SJSA1 (cell line): ENCODE measurements at places on chromosomes 4 and X. TPM values are rescaled to one million over a fixed set of nuclear protein-coding genes. Genes with fewer than 3 reads are reported as not detected.

CAPN6 gene
- 0.05 TPM in 1 of 2 replicates, not detected in the other for total RNA-seq

GRCh38 chr4:20273793-20274192 is 22.1 kb downstream of the SLIT2 start:
- DNase-seq: no peak

DNA sequence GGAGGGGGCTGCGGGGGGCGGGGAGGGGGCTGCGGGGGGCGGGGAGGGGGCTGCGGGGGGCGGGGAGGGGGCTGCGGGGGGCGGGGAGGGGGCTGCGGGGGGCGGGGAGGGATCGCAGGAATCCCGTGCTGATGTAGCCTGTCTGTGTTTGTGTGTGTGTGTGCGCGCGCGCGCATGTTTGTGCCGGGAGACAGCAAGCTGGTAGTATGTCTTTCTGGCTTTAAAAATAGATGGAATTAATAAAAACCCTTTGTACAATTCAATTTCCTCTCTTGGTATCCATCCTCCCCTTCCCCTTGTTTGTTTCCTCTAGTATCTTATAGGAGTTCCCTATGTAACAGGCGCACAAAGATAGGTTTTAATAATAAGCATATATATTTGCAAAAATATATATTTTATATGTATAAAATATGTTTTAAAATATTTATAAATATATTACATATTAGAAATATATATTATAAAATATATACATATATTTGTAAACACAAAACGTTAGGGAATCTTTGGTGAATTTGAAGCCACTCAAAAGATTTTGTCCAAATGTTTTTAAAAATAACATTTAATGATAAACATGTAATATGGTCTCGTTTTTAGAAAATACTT is 782 bp downstream of the ARHGAP24 start:
- no peak for DNase-seq

DNA sequence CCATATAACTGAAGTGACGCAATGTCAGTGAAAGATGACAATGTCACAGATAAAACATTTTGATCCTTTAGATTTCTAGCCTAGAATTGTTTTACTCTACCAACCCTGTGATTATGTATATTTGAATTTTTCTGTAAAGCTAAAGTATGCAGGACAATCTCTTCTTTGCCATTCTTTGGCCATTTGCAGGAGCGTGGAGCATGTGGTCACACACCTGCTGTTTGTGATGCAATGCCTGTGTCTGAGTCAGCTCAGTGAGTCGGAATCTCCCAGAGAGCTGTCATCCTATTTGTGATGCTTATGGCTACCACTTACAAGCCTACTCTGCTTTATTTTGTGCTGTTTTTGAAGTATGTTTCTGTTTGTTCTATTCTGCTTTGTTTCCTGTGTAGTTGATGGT is 214.5 kb downstream of the NAF1 start:
- DNase-seq: no peak

MOB1B gene
- 7.5 and 12.9 TPM in 2 replicates for total RNA-seq

DNA sequence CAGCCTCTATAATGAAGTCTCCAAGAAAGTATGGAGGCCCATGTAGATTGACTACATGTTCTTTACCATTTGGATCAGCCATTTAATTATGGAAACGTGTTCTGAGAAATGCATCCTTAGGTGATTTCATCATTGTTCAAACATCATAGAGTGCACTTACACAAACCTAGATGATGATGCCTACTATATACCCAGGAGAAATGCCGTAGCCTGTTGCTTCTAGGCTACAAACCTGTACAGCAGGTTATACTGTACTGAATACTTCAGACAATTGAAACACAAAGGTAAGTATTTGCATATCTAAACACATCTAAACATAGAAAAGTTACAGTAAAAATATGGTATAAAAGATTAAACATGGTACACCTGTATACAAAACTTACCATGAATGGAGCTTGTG is 186.5 kb upstream of the FSTL5 start:
- no peak for DNase-seq
